Stomach (tissue), 19 donors: ENCODE measurements at places on chromosomes 2 and 18.

- no peak for DNase-seq
Measured at GRCh38 chr2:174412256-174412655, 16.7 kb downstream of the SCRN3 start.

DNA sequence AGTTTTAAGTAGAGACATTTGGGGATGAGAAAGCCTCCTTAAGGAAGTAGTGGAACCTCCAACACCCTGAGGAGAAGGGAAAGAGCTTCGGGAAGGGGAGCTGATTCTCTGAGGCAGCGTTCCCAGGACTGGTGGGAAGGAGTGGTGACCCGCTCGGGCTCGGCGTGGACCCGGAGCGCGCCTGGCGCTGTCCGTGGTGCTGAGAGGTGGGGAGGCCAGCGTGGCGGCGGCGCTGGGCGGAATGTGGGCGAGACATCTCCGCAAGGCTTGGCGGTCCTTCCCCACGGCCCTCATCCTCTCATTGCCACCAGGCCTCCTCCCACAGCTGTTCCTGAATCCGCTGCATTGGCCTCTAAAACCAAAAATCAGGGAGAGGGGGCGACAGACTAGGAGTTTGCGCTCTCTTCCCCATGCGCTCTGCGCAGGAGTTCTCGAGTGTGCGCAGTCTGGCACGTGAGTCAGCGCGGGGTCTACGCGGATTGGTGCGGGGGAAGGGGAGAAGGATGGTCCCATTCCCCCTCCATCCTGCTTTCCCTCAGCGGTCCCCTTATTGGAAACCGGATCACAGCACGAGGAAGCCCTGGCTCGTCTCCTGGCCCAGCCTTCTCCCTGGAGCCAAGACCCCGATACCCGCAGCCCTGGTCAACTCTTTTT is 857 bp downstream of the RESP18 start:
- DNase-seq, result peak; percentile 78

- peak; percentile 10 for DNase-seq
Measured at GRCh38 chr2:232925821-232926156, 55.7 kb downstream of the SNORC start.

DNA sequence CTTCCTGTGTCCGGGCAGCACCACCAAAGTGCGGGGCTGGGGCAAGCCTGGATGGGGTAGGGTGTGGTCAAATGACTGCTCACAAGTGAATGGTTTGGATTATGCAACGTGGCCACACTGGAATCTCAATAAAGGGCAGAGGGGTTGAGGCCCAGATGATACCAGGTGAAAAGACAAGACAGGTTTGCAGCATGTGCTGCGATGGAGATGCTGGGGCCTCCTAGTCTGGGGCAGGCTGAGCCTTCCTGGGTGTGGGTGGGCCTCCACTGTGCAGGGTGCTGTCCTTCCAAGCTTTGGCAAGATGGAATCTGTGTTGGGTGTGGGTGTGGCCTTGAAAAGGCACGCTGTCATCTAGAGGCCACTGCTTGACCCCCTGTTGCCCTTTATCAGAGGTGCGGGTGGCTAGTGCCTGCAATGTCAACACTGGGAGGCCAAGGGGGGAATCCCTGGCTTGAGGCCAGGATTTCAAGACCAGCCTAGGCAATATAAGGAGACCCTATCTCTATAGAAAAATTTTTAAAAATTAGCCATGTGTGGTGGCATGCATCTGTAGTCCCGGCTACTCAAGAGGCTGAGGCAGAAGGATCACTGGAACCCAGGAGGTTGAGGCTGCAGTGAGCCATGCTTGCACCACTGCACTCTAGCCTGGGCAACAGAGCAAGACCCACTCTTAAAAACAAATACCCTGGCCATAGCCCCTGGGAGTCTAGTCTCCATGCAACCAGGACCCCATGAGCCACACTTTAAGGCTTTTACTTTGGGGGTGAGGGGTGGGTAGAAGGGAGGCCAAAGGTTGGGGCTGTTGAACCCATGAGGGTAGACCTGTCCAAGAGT is 13.8 kb downstream of the RRM2 start:
- no peak for DNase-seq

- DNase-seq, result no peak
Measured at GRCh38 chr18:10229458-10229857, 225.0 kb upstream of the APCDD1 start.

DNA sequence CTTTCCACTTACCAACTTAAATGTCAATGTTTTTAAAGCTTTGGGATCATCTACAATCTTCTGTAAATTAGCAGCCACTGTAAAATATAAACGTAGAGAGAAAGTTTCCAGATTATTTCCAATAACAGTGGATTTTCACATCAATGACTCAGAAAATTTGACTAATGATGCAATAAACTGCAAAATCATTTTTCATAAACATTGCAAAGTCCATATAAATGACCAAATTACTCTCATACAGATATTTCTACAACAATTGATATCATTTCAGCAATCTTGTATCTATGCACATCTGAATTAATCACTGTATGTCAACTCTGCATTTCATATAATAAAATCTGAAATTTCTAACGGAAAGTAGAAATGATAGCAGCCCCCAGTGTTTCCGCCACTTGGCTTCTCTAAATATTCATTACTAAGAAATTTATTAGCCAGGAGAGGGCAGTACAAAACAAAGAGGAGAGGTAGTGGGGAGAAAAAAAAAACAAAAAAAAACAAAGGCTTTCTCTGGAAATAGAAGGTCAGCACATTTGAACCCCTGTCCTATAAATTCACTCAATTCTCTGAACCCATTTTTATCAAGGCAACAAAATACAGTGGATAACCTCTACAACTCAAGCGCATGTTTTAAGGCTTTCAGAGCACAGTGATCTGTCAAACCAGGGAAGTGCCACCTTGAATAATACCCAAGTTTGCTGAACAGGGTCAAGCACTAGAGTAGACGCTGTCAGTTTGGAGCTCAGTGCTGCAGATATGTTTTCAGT is 282.6 kb downstream of the STK39 start:
- no peak for DNase-seq

DNA sequence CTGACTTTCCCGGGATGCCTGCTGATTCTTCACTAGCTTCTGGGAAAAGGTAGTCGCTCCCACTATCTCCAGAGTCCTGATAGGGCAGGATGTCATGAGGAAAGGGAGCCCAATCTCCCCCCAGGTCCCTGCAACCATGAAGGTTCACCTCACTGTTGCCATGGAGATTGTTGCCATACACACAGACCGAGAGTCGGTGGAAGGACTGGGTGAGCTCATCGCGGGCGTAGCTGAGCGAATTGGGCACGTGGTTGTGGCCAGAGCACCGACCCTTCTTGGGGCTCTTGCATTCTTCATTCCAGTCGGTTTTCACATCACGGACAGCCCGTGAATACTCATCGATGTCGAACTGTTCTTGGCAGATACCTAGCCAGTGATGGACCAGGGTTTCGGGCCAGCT is 97.4 kb downstream of the MEP1B start:
- DNase-seq, result no peak

GRCh38 chr2:61398413-61398812 is 72.5 kb downstream of the USP34 start:
- DNase-seq, result no peak

DNA sequence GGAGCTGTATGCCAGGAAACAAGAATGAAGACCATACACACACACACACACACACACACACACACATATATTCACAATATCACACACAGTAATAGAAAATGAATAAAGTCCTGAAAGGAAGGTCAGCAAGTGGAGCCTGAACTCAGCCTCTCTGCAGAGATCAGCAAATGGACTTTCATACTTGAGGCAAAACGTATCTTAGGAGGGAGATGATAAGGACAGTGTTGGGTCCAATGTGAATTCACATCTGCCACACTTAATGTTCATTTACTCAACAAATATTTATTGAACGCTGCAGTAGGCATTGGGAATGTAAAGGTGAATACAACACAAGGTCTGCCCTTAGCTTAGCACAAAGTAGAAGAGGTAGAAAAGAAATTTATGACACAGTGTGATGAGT is 2.7 kb upstream of the MTLN start:
- DNase-seq, result no peak

GRCh38 chr2:218217360-218218267 is 625 bp downstream of the ARPC2 start:
- DNase-seq, result peak; percentile 84

- DNase-seq, result no peak
Measured at GRCh38 chr2:240233885-240234502, 93.5 kb upstream of the OTOS start.

DNA sequence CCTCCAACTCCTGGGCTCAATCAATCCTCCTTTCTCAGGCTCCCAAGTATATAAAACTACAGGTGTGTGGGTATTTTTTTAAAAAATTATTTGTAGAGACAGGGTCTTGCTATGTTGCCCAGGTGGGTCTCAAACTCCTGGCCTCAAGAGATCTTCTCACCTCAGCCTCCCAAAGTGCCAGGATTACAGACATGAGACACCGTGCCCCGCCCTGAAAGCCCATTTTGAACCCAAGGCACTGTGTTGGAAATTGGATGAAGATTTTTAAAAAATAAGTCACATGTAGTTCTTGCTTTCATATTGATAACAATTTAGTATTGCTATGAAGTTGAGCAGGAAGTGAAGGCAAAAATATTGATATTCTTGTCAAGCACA is 472.5 kb upstream of the TNP1 start:
- DNase-seq, result no peak

DNA sequence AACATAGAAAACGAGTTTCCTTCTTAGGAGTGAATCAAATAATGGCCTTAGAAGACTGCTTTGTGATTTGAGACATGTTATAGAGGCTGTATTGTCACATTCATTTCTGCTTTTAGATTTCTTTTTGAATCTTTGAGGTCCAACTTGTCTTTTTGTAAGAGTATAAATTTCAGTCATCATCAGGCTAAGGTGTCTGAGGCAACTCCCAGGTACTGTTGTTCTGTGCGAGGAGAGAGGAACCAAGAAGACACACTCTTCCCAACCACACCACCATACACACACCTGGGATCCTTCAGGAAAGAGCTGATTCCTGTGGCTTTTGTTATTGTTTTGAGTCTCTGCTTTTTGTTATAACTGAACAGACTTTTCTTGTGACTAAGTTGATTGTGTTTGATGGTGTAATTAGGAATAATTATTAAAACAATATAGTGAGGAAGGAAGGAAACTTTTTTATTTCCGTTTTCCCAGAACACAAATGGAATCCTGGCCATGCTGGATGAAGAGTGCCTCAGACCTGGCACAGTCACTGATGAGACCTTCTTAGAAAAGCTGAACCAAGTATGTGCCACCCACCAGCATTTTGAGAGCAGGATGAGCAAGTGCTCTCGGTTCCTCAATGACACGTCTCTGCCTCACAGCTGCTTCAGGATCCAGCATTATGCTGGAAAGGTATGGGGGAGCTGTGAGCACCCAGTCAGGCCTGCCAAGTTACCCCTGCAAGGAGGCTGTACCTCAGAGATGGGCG is 140.4 kb downstream of the MYO1B start:
- DNase-seq, result no peak

DNA sequence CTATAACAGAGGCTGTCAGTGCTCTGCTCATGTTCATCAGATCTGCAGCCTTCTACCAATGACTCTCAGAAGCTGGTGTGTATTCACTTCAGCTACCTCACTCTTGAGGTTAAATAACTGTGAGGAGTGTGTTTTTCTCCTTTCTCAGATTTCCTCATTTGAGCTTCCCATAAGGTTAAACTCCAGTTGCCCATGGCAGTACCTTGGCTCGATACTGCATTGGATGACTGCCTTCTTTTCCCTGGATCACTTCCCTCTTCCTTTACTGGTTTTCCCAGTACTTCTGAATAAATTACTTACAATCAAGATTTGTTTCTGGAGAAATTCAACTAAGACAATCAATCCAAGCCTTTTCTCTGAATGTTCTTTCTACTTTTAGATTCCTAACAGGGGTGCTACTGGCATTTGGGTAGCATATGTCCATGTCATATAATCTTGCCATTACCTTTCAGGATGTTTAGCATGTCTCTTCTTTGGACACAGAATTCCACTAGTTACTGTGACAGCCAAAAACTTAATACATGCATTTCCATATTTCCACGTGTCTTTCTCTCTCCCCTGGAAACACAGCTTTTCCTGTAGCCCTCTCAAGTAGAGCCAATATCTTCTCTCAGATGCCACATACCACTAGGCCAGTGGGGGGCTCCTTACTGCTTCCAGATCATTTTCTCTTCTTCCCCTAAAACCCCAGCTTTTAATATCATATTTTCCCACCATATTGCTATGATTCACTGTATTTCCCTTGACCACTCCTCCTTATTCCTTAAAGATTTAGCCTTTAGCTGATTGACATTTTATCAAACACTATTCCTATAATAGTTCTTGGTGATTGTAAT is 15.0 kb upstream of the SPOPL start:
- no peak for DNase-seq

DNA sequence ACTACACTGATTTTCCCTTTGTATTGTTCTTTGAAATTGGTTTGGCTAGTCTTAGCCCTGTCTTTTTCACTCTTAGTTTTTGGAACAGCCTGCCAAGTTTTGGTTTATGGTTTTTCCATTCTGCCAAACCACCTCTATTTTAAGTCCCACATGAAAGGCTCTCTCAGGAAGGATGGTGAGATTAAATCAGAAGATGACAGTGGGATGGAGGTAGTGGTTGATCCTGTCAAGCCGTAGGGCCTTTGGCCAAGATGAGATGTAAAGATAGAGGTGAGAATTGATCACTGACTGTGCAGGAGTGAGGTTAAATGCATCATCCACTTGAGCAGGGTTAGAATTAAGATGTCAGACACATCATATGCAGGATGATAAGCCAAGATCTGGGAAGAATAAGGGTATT is 948.5 kb downstream of the SLC4A3 start:
- no peak for DNase-seq

GRCh38 chr2:178807227-178808008 is at the start of gene TTN:
Gene TTN, minus strand, starts transcription at chr2:178807423. Its CDS starts 2,781 bp downstream, at chr2:178804642.
- DNase-seq, result no peak
